ENCODE measurements at places on chromosomes 1 and 21.

GRCh38 chr1:220207411-220207810 is 64.8 kb downstream of the RAB3GAP2 start:
- DNase-seq = no peak

GRCh38 chr1:186983327-186983726 is 154.6 kb downstream of the PLA2G4A start:
- no peak for DNase-seq

DNA sequence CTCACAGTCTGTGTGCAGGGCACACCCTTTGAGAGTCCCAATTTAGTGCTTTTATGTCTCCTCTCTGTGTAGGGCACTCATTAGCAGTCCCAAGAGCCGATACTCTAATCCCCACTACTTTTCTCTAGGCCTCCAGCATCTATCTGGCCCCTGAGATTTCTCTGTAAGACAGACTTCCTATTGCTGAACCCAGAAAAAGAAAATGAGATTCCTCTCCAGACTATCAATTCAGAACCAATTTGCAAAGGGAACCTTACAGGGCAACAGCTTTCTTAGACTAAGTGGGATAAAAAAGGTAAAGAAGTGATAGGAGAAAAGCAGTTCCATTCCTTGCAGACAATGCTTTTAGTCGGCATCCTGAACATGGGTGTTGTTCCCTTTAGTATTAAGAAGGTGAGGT is 172.2 kb downstream of the EDEM3 start:
- DNase-seq = no peak

- DNase-seq = no peak
These were observed 78.2 kb downstream of the SKI start for GRCh38 chr1:2306151-2306978.

- no peak for DNase-seq
These were observed 16.3 kb upstream of the ADAMTSL4 start for GRCh38 chr1:150532860-150533259.

DNA sequence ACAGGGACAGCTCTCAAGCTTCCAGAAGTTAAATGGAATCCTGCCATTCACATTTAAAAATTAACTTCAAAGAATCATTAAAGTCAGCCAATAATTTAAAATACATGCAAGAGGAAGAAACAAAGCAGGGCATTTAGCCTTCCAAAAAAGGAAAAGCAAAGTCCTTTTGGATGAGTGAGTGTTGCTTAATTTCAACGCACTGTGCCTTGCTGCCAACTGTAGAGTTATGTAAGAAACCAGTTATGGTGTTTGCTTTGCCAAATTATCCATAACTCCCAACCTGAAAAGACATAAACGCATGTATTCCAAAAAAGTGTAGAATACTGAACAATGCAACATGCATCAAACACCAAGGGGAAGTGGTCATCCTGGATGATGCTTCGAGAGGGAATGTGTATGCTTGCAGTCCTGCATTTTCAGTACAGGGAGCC is 16.1 kb upstream of the KCNE1 start:
- DNase-seq = no peak

- DNase-seq = no peak
These were observed 12.6 kb downstream of the DR1 start for GRCh38 chr1:93358293-93358692.

DNA sequence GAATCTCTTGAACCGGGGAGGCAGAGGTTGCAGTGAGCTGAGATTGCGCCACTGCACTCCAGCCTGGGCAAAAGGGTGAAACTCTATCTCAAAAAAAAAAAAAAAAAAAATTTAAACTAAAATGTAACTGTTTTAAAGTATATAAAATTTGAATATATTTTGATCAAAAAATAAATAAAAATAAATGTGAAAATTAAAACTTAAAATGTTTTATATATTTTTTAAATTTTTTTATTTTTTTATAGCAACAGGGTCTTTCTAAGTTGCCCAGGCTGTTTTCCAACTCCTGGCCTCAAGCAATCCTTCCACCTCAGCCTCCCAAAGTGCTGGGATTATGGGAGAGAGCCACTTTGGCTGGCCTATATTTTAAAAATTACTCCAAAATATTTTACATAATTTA is 15.2 kb upstream of the FAM76A start:
- DNase-seq = no peak

GRCh38 chr1:36573445-36573844 is 90.7 kb upstream of the CSF3R start:
- DNase-seq = no peak

DNA sequence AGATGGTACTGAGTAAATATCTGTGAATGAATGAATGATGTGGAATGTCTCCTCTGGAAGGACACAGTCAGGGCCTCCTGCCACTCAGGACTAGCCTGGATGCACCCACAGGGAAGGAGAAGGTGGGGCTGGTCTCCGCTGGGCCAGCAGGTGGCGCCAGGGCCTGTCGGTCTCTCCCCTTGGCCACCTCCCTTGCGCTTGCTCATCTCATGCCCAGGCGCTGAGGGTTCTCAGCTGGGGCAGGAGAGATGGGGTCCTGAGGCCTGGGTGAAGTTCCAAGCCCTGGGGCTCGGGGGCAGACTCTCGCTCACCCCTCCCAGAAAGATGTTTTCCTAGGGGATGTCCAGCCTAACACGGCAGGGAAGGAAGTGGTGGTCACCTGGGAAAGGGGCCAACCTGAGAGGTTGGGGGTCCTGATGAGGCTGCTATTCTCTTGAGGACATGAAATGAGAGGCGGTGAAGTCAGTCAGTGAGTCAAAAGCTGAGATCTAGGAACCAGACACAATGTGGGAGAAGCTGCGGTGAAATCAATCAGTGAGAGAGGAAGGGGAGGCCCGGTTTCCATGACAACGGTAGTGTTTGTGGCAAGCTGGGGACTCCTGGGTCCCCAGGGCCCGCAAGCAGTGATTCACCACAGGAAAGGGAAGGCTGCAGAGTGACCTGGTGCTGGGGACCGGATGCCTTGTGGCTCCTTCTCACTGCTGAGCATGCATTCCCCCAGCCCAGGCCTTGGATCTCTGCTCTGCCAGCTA is 14.6 kb upstream of the MEX3A start:
- DNase-seq = no peak

- no peak for DNase-seq
These were observed 251.9 kb upstream of the LRRC7 start for GRCh38 chr1:69315823-69316222.

DNA sequence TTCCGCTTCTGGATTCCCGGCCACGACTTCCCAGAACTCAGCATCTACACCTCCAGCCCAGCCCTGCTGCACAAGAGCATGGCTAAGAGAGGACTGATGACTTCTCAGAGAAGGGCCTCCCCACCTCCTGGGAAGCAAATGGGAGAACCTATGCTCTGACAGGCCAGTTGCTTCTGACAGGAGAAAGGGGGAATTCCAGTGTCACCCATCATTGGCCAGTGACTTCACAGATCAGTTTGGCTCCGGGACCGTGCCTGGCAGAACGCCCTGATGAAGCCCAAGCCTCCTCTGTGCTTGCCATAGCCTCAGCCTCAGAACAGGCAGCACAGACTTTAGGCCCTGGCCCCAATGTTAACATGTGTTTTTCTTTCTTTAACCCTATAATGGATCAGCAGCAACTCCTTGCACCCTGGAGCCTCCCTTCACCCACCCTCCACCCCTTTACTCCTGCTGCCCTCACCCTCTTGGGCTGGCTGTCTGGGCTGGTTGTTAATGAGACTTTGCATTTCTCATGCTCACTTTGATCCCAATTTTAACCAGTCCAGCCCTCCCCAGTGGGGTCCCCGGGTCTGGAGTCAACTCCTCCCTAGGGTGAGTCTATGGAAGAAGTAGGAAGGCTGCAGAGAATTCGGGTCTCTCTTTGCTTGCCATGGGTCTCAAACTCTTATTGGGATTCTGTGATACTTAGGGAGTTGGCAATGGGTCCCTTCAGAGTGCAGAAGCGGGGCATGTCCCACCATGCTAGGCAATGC is 42.7 kb upstream of the SLC30A1 start:
- no peak for DNase-seq

Measured in NCI-H524 treated with DMSO at 0.1 percent for 48 hours (cell line).